NCI-H69 (cell line): ENCODE measurements at places on chromosomes 12 and 14.

GRCh38 chr14:34826661-34827060 lies 48.5 kb downstream of the BAZ1A start:
- no peak for DNase-seq

DNA sequence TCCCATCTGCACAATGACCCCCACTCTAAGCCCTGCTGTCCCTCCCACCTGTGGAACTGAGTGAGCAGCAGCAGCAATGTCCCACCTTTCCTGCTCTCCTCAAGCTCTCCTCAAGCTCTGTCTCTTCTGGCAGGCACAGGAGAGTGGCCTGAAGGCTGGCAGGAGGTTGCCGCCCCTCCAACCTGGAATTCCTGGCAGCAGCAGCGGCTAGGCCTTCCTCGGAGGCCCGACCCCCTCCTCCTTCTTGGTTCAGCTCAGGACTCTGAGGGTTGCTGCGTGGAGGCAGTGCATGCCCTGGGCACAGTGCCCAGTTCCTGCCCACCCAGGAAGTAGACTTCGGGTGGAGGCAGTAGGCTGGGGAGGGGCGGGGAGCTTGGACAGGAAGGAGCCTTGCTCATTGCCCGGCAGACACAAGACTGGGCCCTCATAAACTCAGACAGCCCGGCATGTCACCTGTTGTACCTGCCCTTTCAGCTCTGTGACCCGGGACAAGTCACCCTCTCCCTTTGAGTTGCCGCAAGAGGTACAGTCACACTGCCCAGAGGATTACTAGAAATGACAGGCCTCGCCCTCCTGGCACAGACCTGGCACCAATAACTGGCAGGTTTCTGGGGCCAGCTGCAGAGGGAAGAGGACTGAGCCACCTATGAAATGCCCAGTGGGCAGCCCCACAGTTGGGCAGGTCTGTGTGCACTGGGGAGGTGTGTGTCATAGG lies 2.1 kb upstream of the SERPINA1 start:
- peak; percentile 58 for DNase-seq

- no peak for DNase-seq
These were observed 59.8 kb upstream of the KIF21A start for GRCh38 chr12:39502726-39503125.

DNA sequence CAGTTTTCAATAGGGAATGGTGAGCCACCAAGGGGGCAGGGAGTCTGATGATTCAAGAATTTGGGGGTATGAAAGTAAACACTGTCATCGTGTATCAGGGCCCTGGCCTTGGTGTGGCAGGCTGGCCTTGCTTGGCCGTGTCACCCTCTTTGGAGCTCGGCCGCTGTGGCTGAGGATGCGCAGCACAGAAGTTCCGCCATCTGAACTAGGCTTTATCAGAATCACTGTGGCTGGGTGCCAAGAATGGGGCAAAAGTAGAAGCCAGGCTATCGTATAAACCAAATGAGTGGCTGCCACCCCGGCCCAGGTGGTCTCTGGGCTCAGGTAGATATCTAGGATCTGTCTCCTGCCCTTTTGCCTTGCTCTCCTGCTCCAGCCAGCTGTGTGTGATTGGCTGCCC lies 137.4 kb downstream of the PAPOLA start:
- DNase-seq: no peak

- no peak for DNase-seq
These were observed 25.5 kb downstream of the CEP83 start for GRCh38 chr12:94434171-94434570.

DNA sequence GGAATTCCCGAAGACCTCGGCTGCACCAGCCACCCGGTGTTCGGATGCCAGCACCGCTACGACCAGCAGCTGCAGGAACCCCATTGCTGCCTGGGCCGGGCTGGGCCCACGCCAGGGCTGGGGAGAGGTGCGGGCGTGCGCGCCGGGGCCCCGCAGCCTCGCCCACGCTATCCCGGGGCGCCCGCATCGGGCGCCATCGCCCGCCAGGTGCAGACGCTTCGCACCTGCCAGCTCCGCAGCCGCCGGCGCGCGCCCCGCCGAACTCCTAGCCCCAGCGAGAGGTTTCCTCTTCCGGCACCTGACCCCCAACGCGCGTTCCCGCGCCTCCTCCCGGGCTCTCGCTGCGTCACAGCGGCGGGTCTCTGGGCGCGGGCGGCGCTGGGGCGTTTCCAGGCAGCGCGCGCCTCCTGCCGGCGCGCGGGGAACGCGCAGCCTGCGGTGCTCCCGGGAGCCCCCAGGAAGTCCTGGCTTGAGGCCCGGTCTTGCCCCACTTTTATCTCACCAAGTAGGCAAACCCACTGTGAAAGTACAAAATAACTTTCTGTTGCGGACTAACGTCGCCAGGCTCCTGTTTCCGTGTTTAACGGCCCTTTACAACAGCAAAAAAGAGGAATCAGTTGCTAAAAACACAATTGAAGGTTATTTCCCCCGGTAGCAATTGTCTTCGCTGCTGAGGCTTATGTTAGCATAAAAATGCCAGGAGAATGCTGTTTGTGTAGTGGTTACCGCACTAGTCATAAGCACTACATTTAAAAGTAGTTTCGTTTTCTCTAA lies at the start of gene TM7SF3:
TSS of gene TM7SF3 (minus strand) at position 300 of the 774 bp plus-strand sequence. CDS start at position 84, 216 bp downstream.
- peak; percentile 94 for DNase-seq

GRCh38 chr12:22231078-22231477 lies 103.4 kb downstream of the ST8SIA1 start:
- no peak for DNase-seq

DNA sequence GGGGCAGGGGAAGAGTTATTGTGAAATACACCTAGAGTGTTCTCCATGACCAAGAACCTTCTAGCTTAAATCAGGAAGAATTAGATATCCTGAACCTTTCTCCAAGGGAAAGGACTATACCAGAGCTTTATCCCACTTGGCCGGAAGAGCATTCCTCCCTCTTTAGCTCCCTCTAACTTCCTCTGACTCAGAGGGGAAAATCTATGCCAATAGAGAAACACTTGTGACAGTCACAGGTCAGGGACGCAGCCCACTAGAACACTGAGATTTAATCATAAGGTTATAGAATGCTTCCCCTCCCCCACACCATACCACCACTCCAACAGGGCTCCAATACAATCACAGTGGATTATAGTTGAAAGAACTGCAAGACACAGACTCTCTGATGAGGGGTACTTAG lies 55.4 kb upstream of the RFX4 start:
- no peak for DNase-seq
